GM19239 (cell line): ENCODE measurements at places on chromosomes 11 and 22.

DNA sequence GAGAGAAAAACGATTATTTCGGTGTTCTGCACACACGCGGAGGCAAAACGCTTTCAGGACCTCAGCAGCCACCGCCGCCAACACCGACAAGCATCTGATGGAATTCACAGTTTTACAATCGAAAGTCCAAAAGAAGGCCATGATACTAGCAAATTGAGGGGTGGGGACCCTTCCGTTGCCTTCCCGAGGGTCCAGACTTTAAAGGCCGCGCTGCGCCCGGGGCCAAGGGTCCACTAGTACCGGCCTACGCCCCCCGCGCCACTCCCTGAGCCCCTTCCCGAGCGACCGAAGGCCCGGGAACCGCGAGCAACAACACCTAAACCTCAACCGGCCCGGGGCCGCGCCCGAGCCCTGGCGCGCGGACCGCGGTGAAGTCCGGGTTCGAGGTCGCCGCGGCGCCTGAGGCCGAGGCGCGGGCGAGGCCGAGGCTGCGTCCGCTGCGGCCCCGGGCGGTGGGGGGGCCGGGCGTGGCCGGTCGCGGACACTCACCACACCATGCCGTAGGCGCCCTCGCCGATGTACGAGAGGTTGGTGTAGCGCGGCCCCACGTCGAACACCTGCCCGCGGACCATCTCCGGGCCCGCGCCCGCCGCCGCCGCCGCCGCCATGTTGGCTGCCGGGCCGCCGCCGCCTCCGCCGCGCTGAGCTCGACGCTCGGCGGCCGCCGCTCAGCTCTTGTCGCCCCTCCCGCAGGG, 465 bp downstream of the MAPK1 start:
- no peak for DNase-seq

DNA sequence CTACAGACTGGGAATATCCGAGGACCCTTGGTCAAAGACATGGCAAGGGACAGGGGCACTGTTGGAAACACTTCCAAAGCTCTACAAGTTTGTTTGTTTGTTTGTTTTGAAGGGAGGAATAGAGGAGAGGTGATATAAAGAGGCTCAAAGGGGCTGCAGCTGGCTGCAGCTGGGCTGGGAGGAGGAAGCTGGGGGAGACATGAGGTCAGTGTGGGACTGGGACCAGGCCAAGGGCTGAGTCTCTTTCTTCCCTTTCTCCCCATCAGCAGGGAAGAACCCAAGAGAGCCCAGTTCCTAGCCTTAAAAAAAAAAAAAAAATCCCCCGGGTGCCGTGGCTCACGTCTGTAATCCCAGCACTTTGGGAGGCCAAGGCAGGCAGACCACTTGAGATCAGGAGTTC, 5.0 kb downstream of the RHOG start:
- no peak for DNase-seq

GRCh38 chr11:102465696-102466095, 13.1 kb upstream of the TMEM123 start:
- DNase-seq, result no peak

- DNase-seq, result no peak
These were observed 1.5 kb upstream of the CLDN5 start for GRCh38 chr22:19525666-19526065.

- no peak for DNase-seq
These were observed 39.1 kb downstream of the TPCN2 start for GRCh38 chr11:69087811-69088210.

DNA sequence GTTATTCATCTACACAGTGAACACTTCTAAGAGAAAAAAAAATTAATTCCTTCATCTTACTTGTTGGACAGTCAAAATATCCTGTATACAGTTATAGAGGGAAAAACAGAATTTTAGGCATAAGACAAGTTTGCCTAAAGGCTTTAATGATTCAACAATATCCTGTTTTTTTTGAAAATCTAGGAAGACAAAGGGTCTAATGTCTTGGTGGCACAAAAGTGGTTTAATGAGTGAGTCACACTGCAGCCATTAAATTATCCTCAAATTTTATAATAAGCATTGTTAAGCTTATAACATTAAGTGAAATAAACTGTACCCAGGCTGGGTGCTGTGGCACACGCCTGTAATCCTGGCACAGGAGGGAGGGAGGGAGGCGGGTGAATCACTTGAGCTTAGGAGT, 72.9 kb downstream of the GAB2 start:
- DNase-seq, result no peak

GRCh38 chr11:71425860-71426259, 22.3 kb downstream of the DHCR7 start:
- no peak for DNase-seq

GRCh38 chr11:72758304-72758689, 6.1 kb upstream of the ARAP1 start:
- no peak for DNase-seq

DNA sequence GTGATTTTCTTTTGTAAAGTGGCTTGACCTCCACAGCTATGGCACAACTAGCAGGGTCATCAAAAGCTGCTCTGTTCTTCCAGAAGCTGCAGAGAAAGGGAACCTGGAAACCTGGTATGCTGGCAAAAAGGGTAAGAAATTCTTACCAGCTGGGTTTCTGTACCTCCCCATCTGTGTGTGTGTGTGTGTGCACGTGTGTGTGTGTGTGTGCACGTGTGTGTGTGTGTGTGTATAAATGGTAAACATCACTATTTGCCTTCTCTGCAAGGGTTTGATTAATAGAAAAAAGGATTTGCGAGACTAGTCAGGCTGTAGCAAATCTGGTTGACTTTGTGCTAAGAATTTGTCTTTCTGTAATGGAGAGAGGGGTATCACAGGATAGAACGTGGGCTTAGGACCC, 4.7 kb upstream of the MRPL17 start:
- DNase-seq, result no peak

- no peak for DNase-seq
These were observed 19.9 kb downstream of the TP53I11 start for GRCh38 chr11:44930588-44931302.

DNA sequence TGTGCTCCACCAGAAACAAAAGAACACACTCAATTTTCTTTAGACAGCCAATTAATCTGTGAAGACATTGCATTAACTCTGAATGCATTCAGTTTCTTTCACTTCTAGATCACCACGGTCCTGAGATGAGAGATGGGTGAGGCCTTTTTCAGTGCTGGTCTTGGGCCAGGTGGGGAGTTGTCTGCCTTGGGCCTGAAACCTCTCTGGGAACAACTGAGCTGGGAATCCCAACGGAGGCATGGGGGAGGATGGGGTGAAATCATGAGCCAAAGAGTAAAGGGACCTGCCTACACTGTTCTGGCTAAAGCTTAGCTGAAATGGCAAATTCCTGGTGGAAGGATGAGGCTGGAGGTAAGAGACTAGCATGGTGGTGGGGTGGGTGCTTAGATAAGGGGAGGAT, 353.5 kb upstream of the B3GAT1 start:
- DNase-seq, result no peak

GRCh38 chr22:26435327-26436093, 6.5 kb downstream of the ASPHD2 start:
- no peak for DNase-seq

- no peak for DNase-seq
These were observed 45.7 kb downstream of the TXN2 start for GRCh38 chr22:36435516-36436415.

DNA sequence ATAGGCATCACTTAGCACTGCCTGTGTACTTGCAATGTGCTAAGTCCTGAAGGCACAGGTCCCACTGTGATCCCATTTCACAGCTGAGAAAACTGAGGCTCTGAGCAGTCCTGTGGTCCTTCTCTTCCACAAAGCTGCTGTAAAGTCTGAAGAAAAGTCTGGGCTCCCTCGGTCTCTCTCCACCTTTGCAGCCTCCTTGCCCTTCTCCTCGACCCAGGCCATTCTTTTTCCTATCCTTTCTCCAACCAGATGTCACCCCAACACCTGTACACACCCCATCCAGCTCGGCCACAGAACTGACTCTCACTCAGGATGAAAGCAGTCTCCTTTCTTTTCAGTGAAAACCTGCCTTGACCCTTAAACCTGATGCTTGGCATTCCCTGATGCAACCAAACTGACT, 42.6 kb upstream of the SYT13 start:
- no peak for DNase-seq

DNA sequence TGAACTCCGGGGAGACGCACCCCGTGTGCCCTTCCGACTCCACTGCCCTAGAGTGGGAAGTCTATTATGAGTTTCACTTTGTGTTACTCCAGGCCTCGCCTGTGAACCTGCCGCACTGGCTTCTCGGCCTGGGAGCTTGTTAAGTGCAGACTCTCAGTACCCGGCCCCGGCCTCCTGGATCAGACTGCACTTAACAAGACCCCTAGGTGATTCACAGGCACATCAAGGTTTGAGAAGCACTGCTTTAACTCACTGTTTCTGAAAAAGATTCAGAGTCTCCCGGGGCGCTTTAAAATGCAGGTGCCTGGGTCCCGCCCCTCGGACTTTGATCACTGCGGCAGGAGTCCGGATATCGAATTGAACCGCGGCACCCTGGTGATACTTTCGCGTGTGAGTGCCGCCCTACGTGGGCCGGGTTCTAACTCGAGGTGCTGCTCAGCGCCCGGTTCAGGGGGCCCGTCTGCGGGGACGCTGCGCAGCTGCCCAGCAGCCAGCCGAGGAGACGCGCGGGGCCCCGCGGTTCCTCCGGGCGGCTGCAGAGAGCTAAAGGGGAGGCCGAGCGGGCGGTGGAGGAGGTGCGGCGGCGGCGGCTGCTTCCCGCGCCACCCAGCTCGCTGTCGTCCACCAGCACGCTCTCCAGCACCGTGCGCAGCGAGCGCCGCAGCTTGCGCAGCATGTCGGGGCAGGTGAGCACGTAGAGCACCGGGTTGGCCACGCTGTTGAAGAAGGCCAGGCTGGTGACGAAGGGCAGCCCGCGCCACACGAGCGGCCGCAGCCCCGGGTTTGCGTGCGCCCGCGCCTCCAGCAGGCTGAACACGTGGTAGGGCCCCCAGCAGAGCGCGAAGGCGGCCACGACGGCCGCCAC, 3.4 kb downstream of the PTGDR2 start:
- DNase-seq, result no peak

GRCh38 chr11:19970944-19971343, 189.3 kb downstream of the DBX1 start:
- DNase-seq, result no peak

- no peak for DNase-seq
These were observed 5.0 kb downstream of the KCNJ11 start for GRCh38 chr11:17383461-17383860.

GRCh38 chr22:48666620-48667019, 1161.1 kb downstream of the BRD1 start:
- no peak for DNase-seq
